ENCODE measurements at places on chromosomes 4 and X.

DNA sequence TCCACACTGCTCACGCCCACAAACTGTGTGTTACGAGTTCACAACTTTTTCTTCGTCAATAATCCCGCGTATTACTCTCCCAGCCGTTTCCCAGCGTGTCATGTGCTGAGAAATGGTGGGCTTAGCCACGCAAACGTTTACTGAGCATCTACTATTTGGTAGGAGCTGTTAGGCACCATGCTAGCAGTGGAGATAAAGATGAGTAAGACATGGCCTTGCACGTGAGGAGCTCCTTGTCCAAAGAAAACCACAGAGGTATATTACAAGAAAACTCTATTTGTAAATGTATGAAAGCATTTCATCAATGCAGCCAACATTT, 821 bp upstream of the TMEM128 start:
- DNase-seq = no peak

DNA sequence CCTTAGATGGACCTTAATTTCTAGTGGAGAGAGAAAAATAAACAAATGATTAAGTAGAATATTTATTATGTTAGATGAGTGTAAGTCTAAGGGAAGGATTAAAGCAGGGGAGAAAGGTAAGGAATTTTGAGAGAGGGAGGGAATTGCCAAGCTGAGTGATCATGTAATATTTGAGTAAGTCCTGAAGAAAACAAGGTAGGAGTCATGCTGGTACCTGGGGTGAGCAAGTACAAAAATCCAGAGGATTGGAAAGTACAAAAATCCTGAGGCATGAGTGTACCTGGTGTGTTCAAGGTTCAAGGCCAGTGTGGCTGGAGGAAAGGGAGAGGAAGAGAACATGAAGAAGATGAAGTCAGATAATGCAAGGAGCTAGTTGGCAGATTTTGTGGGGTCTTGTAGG, 87.2 kb upstream of the MYOZ2 start:
- no peak for DNase-seq

DNA sequence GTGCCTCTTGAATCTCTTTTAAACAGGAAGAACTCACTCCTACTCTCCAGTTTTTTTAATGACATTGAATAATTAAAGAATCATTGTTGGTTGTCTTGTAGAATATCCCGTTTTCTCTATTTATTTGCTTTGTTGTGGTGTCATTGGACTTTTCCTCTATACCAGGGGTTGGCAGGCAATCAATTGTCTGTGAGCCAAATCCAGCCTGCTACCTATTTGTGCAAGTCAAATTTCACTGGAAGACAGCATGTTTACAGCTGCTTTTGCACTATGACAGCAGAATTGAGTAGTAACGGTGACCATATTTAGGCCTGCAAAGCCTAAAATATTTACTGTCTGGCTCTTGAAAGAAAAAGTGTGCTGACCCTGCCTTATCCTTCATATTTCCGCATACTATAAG, 34.8 kb downstream of the POLA1 start:
- DNase-seq = no peak

DNA sequence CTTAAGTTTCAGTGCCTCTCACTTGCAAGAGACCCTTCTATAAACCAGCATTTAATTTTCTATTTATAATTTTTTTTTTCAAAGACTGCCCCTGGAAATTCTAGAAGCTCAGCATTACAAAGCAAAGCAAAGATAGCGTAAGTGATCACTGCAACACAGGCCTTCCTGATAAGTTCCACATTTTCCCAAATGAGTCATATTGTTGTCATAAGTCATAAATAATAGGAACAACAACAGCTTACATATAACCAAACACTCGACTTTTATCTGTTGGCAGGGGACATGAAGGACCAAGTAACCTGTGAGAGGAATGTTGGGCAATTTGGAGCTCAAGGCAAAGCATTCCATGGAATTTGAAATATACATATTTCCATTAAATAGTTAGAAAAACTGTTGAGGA, 815.5 kb downstream of the DMD start:
- no peak for DNase-seq

GRCh38 chrX:123450222-123450621, 266.1 kb downstream of the GRIA3 start:
- no peak for DNase-seq

DNA sequence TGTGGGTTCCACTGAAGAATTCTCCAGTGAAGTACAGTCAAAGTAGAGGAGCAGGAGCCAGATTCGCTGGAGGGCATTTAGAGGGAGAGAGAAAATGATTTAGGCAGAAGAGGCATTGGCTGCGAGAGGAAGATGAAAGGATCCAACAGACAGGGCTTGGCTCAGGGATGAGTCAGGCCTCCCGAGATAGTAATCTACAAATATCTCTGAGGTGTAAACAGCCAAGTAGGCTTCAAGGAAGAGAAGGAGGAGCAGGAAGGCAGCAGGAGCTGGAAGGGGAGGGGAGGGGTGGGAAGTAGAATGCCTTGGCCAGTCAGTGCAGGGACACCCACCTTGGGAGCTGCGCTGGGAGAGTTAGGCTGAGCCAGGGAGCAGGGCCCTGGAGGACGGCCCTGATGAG, 55.5 kb downstream of the PJA1 start:
- DNase-seq = peak; percentile 89

DNA sequence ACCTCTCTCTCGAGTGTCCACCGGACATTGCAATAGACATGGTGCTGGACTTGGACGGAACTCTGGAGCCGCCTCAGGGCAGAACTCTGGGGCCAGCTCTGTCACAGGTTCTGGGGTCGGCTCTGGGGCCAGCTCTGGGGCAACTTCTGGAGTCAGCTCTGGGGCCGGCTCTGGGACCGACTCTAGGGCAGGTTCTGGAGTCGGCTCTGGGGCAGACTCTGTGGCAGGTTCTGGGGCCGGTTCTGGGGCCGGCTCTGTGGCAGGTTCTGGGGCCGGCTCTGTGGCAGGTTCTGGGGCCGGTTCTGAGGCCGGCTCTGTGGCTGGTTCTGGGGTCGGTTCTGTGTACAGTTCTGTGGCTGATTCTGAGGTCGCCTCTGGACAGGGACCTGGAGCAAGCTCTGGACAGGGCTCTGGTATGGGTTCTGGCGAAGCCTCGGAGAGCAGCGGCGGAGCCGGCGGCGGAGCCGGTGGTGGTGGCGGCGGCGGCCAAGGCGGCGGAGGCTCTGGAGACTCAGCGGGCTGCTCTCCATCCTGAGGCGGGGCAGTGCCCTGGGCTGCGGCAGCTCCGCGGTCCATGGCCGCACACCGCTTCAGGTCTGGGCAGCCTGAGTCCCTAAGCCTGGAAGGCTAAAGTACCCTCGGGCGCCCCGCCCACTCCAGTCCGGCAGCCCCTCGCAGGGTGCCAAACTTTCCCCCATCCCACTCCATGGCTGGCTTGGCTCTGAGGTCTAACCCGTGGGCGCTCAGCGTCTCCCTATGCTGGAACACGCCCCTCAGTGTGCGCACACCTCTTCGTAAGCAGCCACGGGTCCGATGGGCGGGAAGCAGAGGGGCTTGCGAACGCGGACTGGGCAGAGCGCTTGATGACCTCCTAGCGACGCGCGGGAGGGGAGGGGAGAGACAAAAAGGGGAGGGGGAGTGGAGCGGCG, at the start of gene DGKK:
Gene DGKK (minus strand): TSS at position 723 of the 929 bp plus-strand sequence. CDS start 147 bp downstream, at position 576.
- no peak for DNase-seq

- DNase-seq = no peak
Observed at GRCh38 chr4:7108660-7109059, 40.8 kb upstream of the GRPEL1 start.

- no peak for DNase-seq
Observed at GRCh38 chr4:27701606-27702005, 841.0 kb downstream of the STIM2 start.

Measured in HFFc6 (cell line).